Stimulated activated CD8-positive, alpha-beta memory T cell treated with anti-CD3 and anti-CD28 coated beads, Interleukin-4, amount 100 ng/mL, for 4 hours (primary cell): ENCODE measurements at places on chromosomes 7 and 10.
A peak's percentile ranks its signal among the peaks of the same experiment; 100 is the strongest.

GRCh38 chr10:77226853-77227565, 410.6 kb downstream of the KCNMA1 start:
- DNase-seq: no peak

GRCh38 chr7:51528172-51528571, 211.6 kb upstream of the COBL start:
- DNase-seq: no peak

DNA sequence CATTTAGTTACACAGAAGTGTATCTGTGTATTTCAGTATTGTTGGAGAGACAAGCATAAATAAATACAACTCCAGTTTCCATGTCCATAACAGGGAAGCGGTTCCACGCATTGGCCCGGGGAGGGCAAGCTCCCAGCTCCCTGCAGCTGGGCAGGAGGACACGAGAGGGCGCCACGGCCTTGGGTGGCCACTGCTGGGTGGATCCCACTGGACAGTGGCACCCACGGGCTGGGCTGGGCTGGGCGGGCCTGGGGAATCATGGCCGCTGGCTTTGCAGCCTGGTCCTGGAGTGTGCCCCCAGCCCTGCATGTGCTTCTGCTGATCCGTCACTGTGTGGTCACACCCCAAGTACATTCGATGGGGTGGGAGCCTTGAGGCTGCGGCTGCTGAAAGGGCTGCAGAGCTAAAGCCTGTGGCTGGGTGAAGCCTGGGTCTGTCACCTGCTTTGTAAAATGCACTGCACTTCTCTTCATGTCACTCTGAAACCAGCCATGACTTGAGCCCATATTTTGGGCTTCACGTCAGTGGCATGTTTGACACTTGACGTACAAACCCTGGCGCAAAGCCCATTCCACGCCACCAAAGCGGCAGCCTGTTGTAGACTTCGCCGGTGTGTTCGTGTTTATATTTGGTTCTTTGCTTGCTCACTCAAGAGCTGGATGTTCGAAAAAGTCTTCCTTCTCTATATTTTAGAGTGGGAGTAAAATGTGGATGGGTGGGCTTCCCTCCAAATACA, 27.5 kb downstream of the LRRC27 start:
- DNase-seq: no peak

- no peak for DNase-seq
Observed at GRCh38 chr7:115218076-115218475, 296.2 kb downstream of the MDFIC start.

GRCh38 chr10:3852147-3852904, 67.3 kb upstream of the KLF6 start:
- peak; percentile 46 for DNase-seq

- DNase-seq: no peak
Observed at GRCh38 chr10:22753786-22754185, 39.4 kb upstream of the PIP4K2A start.

GRCh38 chr7:42167631-42168236, 69.3 kb downstream of the GLI3 start:
- no peak for DNase-seq

GRCh38 chr7:97001221-97001620, 4.1 kb upstream of the DLX6 start:
- no peak for DNase-seq

- DNase-seq: no peak
Observed at GRCh38 chr10:49540056-49540797, 1.3 kb upstream of the ERCC6 start.

DNA sequence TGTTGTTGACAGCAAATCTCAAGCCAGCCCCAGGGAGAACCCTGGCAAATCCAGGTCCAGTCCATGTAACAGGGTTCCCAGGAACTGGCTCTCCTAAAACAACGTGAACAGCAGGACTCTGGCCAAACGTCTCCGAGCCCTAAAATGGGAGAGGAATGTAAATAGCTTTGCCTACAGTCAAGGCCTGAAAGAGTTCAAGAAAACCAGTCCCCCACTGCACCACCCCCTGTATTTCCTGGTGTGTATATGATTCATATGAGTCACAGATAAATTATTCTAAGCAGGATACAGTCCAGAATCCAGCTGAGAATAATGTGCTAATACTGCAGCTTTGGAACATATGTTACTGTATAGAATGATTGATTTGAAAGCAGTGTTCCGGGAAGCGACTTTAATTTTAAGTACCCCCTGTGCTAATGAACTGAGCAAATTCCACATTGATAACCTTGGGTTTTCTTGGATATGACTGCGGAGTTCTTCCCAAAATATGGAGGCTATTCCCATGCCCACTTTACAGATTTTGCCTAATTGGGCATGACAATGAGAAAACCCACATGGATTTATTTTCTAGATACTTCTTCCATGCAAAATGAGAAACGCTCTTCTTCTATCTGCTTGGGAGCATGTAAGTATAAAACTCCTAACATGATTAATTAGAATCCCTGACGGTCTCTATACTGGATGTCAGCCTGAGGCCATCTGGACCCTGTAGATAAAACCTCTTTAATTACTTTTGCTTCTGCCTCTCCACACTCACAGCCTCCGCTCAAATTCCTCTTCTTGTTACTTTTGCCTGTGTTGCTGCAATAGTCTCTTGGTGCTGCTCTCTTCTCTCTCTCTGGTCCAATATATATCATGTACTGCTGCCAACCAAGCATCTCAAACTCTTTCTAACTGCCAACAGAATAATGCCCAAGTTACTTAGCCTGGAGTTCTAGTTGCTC, 50.2 kb downstream of the LAMB4 start:
- no peak for DNase-seq

- no peak for DNase-seq
Observed at GRCh38 chr7:17462131-17462631, 163.7 kb downstream of the AHR start.
